BJ (cell line): ENCODE measurements at places on chromosomes 1 and 21. TPM values are rescaled to one million over a fixed set of nuclear protein-coding genes. Genes with fewer than 3 reads are reported as not detected.

The TFF2 gene
- polyA plus RNA-seq = not detected in 2 replicates

The GON4L gene
- polyA plus RNA-seq = 17.9 and 18.3 TPM in 2 replicates

The CD84 gene
- polyA plus RNA-seq = not detected in 2 replicates

The UBE4B gene
- polyA plus RNA-seq = 18.2 and 19.4 TPM in 2 replicates

The STXBP3 gene
- polyA plus RNA-seq = 10.8 and 25.0 TPM in 2 replicates

The TDRD5 gene
- not detected in 2 replicates for polyA plus RNA-seq

The PALMD gene
- 0.06 and 0.10 TPM in 2 replicates for polyA plus RNA-seq

The SLC44A5 gene
- polyA plus RNA-seq = 0.07 TPM in 2 replicates

The KPNA6 gene
- polyA plus RNA-seq = 26.6 and 29.8 TPM in 2 replicates
